ENCODE measurements at places on chromosomes 5 and 9.

- no peak for DNase-seq
Observed at GRCh38 chr9:70802206-70802605, 319.2 kb downstream of the TRPM3 start.

DNA sequence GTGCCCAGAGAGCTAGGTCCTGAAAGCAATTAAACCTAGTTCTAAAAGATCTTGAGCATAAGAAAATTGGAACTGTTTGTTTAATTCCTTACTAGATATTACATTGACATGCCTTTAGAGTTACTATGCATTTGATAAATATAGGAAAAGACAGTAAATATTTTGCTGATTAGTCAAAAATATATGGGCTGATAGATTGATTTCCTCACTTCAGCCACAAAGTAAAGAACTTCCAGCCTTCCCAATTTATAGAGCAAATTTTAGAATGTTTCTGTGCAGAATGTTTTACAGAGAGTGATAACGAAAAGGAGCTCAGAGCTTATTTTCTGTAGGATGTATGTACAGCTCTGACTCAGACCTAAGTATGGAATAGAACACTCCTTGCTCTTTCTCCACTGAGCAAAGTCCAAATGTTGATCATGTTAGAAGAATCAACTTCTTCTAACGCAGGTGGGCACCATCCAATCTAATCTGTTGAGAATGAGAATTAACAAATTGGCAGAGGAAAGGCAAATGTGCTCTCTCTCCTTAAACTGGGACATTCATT lies 72.9 kb upstream of the PAM start:
- DNase-seq = no peak

DNA sequence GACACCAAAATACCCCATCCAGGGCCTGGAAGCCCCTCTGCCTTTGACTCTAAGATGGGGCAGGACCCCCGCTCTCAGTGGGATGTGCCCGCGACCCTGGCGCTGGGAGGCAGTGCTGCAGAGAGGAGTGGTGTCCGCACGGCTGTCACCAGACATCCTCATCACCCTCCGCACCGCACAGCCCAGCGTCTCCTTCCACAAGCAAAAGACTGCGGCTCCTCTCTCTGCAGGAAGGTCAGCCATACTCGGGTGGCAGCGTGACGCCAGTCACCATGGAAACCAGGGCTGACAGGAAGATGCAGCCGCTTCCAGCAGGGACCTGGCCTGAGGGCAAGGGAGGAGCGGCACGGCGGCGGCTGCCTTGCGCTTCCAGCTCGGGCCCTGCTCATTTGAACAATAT lies 17.1 kb upstream of the SLC6A3 start:
- no peak for DNase-seq

- DNase-seq = no peak
Observed at GRCh38 chr9:131856105-131856504, 116.2 kb upstream of the RAPGEF1 start.

DNA sequence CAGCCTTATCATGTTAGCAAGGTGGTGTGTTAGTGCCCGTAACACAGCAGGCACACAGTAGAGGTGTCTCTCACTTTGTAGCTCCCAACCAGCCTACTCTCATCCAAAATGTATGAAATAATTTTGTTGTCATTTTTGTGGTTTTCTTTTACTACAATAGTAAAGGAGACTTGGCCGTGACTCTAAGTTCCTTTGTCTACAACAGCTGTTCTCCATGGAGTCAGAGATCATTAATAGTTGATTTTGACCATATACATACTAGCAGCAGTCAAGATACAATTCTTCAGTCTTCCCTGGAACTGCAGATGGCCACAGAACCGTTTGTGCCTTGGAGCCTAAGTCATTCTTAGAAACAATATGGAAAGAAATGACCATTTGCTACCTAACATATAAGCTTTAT lies 567.1 kb downstream of the TLR4 start:
- no peak for DNase-seq

GRCh38 chr5:178180141-178180863 lies 6.9 kb downstream of the GMCL2 start:
- DNase-seq = no peak

DNA sequence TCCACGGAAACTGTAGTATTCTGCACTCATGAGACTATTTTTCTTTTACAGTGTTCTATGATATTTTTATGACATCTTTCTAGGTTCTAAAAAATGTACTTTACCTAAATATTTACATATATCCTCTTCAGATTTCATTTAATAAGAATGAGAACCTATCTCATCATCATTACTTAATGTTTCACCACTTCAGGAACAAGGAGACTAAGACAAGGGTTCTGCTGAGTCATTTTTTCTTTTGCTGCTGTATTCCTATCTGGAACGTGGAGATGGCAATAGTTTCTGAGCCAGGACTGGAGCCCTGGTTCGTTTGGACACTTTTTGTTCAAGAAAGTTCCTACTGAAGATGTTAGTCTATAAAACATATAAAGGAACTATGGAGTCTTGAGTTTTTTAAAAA lies 258.2 kb upstream of the MAP3K1 start:
- DNase-seq = no peak

- DNase-seq = no peak
Observed at GRCh38 chr9:7186175-7186574, 428.4 kb downstream of the KDM4C start.

GRCh38 chr5:88887342-88887741 lies 4.4 kb upstream of the MEF2C start:
- DNase-seq = no peak

DNA sequence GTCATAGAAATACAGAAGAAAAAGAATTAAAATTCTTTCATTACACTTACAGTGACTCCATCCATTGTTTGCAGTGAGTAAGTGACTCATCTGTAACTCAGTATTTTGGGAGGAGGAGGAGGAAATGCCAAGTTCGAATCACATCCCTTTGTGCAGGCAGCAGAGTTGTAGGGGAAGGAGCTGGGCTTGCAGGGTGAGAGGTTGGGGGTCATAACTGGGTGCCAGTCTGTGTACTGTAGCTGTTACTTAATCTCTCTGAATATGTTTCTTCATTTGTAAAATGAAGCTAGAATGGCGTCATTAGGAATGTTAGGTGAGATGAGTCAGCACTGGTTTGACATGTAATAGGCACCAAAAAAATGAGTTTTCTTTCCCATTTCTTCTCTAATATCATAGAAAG lies 235.7 kb upstream of the ADAMTSL1 start:
- DNase-seq = no peak

- DNase-seq = peak; percentile 18
Observed at GRCh38 chr9:31347082-31347617, 1037.3 kb upstream of the ACO1 start.

DNA sequence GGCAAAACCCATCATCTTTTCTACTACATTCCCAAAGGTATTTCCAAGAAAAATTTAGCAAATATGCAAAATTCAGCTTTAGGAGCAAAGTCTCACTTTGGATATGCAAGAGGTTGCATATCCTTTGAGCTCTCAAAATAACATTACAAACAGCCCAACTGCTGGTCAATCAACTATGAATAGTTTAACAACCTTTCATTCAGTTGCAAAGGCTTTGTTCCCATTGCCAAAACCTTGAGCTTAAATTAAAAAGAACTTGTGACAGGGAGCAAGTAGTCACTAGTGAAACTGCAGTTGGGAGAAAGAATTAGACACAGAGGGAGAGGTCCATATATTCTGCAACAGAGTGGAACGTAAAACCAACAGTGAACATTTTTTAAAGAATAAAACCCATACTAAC lies 8.8 kb downstream of the ZNF608 start:
- no peak for DNase-seq

DNA sequence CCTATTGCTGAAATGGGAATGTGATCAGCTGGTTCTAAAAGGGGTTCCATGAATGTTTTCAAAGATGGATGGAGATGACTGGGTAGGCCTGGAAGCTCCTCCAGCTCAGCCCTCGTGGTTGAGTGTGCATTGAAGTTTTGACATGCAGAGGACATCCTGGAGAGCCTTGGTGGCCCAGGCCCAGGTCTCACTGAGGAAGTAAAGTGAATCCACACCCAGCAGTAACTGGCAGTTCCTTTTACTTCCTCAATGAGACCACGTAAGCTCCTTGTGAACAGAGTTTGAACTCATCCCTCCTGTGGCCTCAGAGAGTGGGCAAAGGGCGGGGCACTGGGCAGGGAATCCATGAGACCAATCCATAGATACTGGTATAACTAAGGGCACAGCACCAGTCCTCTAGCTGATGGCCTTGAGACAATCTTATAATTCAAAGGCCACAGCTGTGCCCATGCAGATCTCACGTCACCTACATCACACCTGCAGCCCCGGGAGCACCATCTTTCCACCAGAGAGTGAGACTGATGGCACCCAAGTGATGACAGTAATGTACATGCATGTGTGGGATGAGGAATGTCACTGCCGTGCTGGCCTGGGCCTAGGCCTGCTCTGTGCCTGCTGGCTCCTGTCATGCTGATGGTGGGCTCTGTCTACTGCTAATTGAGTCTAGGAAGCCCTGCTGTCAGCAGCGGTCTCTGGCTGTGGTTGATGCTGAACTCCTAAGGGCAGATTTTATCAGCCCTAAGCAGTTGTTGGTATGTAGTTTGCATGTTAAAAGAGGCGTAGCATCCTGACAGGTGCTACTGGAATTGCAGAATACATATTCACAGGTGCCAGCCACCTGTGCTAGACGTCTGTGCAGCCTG lies 257.8 kb downstream of the FSTL4 start:
- DNase-seq = no peak

DNA sequence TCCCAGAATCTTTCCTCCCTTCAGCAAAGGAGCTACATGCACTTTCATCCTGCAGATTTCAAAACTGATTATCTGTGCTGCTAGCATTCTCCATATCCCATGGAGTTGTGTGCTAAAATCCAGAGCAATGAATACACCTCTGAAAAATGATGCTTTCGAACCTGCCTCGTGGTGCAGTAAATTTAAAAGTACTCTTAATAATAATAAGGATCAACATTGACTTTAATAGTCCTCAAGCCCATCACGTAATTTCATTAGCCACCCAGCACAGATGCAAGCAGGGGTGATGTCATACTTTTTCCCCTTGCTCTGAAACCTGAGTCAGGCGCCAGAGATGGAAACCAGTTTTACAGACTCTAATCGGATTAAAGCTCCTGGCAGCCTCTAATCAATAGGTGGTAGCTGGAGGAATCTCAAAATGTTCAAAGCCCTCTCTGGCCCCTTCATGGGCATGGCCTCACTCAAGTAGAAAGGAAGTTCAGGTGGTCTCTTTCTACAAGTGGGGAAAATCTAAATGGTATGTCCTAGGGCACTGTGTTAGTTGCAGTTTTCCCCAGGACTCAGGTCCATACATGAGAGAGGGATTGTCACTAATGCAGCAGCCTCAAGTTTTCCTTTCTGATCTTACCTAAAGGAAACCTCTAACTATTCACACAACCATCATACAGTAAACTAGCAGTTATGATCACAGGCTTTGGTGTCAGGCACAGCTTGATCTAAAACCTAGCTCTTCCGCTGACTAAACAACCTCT lies 221.6 kb upstream of the SLC30A5 start:
- no peak for DNase-seq

Measured in mucosa of descending colon (tissue), 3 donors.